ENCODE measurements at places on chromosomes 5 and 9.

- DNase-seq, result no peak
Measured at GRCh38 chr9:761176-761792, 80.2 kb upstream of the DMRT1 start.

- no peak for DNase-seq
Measured at GRCh38 chr9:105438141-105438806, 9.6 kb upstream of the FSD1L start.

- DNase-seq, result no peak
Measured at GRCh38 chr9:9752722-9753121, 860.1 kb downstream of the PTPRD start.

GRCh38 chr5:154783774-154784460, 28.7 kb downstream of the LARP1 start:
- no peak for DNase-seq

DNA sequence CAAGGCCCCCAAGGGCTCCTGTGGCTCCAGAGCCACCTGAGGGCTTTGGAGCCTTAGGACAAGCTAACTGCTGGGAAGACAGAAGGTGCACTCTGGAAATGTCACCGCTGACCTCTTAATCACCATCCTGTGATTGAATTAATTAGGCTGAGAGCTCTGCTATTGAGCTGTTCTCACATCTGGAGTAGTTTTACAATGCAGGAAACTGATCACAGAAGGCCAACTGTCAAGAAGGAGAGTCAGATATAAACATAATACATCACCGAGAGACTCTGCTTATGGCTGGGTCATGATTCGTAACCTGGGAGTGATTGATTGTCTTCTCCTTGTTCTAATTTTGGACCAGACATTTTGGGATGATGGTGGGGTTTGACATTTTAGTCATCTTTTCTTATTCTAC, 226.1 kb downstream of the SLIT3 start:
- DNase-seq, result no peak

DNA sequence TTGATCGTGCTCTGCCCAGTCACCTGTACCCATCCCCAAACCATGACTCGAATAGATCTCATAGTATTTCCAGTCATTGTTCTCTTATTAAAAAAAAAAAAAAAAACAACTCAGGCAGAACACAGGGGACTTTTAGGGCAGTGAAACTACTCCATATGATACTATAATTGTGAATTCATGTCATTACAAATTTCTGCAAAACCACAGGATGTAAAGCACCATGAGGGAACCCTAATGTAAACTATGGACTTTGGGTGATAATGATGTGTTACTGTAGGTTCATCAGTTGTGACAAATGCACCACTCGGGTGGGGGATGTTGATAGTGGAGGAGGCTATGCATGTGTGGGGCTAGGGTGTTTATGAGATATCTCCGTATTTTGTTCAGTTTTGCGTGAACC, 133.8 kb downstream of the RAB3C start:
- DNase-seq, result no peak

GRCh38 chr5:179869641-179870402, 11.2 kb upstream of the MRNIP start:
- DNase-seq, result no peak

DNA sequence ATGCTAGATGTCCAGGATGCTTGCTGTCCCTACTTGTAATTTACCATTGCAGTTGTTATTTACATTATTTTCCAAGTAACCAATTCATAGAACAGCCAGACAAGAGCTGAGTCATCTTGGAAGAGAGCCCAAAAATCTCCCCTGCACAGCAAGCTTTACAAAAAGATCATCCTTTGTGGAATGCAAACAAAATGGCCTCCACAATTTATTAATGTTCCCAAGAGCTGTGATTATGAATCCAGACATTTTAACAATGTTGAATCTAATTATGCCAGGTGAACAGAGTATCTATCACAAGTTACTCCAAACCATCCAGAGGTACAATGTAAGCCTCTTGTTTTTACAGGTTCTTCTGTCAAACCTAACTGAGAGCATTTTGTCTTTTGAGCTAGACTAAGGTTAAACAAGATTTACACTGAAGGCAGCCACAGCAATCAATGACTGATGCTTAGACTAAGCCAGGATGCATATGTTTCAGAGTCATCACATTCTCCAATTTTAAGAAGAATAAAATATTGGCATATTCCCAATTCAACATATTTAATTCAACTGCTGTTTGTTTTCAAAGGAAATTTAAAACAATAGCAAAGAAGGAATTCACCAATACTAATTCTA, 95.3 kb upstream of the SLC12A2 start:
- DNase-seq, result no peak

GRCh38 chr9:135065804-135066203, 21.7 kb upstream of the OLFM1 start:
- DNase-seq, result no peak

GRCh38 chr5:1497242-1497777, 26.4 kb downstream of the LPCAT1 start:
- no peak for DNase-seq

- DNase-seq, result no peak
Measured at GRCh38 chr5:158115468-158115867, 256.5 kb upstream of the CLINT1 start.

GRCh38 chr5:169544264-169544950, 39.2 kb upstream of the SPDL1 start:
- DNase-seq, result no peak

DNA sequence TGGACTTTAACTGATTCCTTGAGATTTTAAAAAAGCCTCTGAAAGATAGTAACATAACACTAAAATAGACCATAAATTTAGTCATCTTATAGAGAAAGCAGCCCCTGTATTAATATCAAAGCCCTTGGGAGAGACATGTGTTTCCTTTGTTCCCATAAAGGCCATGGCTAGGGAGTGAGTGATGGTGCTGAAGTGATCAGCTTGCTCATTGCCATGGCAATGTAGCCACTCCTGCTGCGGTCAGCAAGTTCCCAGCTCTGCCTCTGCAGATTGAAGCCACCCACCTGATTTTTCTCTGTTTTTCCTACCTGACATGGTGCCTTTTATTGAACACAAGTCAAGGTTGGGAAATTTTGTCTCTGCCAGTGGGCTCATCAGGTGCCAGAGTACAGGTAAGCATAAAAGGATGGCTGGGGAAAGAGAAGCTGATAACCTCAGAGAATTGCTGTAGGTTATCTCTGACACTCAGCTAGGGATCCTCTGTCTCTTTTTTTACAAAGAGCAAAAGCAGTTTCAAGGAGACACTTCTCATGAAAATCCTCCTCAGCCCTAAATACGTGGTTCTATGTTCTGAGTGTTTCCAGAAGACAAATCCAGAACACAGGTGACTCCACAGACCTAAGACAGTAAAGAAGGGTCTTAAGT, 296.3 kb upstream of the NMUR2 start:
- no peak for DNase-seq

- no peak for DNase-seq
Measured at GRCh38 chr5:3531320-3531986, 64.2 kb upstream of the IRX1 start.

GRCh38 chr9:16985559-16986348, 115.3 kb upstream of the BNC2 start:
- DNase-seq, result no peak

GRCh38 chr5:154962494-154962893, 21.6 kb downstream of the MRPL22 start:
- no peak for DNase-seq

DNA sequence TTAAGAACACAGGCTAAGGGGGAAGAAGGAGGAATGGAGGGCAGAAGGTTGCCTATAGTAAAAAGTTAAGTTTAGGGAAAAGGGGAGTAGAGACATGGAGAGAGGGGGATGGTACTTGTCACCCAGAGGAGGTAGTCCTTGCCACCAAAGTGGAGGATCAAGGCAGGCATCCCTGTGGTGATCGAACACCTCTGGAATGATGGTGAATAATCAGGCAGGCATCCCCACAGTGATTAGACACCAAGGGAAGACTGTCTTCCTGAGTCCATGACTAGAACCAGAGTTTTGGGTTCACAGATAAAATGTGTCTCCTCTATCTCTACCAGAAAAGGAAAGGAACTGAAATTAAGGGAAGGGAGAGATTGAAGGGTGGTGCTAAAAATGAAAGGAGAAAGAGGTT, 19.2 kb upstream of the HMGCS1 start:
- no peak for DNase-seq

GRCh38 chr5:107671742-107672210, 1.0 kb upstream of the EFNA5 start:
- DNase-seq, result no peak

DNA sequence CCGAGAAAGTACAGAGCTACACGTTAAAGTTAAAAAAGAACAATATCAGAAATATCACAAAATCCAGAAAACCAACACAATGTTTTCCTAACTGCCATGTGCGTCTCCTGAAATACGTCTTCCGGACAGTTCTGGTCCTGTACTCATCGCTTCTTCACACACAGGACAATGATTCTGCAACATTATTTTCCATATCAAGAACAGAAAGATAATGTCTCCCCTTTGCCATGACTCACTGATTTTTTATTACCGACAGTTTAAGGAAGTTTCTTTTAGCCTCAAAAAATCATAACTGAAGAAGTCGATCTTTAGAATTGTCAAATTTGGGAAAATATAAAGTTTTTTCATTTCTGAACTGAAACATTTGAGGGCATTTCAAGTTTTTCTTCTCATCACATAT, 2.5 kb downstream of the TBC1D9B start:
- DNase-seq, result no peak

DNA sequence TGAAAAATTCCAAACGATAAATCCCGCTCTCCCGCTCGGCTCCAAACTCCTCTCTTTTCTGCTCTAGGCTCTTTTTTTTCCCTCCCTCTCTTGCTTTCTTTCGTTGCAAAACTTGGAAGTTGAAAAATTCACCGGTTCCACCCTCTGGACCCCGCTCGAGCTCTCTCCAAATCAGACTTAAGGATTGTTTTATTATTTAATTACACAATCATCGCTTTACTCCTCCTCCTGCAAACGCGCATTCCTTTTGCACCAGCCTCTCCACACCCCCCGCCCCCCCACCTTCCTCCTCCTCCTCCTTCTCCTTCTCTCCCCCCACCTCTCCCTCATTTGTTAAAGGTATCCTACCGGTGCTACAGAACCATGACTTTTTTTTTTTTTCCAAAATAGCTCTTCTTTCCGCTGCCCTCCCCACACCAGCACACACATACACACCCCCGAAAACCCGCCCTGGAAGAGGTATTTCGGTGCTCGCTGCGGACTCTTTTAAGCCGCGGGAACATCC, 535 bp upstream of the NFIB start:
- no peak for DNase-seq
